Fibroblast of skin of left quadriceps (primary cell): ENCODE measurements at places on chromosomes 16 and 17.

- DNase-seq, result no peak
Observed at GRCh38 chr17:49987681-49988441, 7.2 kb downstream of the DLX3 start.

DNA sequence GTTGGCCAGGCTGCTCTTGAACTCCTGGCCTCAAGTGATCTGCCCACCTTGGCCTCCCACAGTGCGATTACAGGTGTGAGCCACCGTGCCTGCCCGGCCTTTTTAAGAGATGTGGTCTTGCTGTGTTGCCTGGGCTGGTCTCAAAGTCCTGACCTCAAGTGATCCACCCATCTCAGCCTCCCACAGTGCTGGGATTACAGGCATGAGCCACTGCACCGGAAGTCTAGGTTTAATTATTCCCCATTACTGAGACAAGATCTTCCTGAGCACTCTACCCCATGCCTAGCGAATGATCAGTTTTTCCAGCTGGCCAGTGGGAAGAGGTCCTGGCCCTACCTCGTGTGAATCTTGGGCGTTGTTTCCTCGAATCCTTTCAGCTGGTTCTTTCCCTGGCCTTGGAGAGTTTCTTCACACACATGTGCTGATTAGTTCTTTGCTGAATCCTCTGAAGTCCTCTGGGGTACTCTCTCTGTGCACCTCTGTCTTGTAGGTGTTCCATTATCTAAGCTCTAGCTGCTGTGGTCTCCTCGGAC lies 18.9 kb downstream of the C16orf54 start:
- DNase-seq, result no peak

GRCh38 chr17:38746004-38746848 lies 1.9 kb downstream of the PCGF2 start:
- DNase-seq, result no peak

DNA sequence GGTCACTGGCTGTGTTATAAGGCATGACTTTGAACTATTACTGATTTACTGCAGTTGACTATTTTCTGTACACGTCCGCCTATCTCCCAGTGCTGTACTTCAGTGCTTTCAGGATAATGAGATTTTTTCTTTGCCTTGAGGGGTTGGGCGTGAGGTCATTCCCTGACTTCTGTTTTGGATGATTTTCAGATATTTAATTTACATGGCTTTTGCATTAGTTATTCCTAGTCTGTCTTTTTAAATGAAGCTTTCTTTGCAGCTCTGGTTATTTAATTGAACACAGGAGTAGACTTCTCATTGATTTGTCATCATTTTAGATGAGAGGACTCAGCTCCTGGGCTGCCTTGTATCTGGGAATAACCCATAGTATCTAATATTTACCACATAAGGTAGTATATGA lies 23.7 kb downstream of the WIPF2 start:
- DNase-seq, result no peak

DNA sequence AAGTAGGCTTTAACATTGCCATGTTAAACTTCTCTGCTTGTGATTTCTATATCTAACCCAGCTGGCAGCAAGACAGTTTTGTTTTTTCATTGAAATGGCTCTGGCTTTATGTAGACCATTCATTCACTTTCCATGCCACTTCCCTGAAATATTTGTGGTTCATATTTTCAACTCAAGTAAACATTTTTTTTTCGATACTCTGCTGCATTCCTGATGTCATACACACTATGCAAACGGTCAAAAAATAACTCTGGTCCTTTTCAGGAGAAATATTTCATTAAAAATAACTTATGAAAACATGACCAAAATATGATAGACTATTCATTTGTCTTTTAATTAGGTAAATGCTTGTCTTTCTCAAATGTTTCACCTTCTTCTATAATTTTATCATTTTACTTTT lies 116.3 kb downstream of the USP22 start:
- DNase-seq, result peak; percentile 24

DNA sequence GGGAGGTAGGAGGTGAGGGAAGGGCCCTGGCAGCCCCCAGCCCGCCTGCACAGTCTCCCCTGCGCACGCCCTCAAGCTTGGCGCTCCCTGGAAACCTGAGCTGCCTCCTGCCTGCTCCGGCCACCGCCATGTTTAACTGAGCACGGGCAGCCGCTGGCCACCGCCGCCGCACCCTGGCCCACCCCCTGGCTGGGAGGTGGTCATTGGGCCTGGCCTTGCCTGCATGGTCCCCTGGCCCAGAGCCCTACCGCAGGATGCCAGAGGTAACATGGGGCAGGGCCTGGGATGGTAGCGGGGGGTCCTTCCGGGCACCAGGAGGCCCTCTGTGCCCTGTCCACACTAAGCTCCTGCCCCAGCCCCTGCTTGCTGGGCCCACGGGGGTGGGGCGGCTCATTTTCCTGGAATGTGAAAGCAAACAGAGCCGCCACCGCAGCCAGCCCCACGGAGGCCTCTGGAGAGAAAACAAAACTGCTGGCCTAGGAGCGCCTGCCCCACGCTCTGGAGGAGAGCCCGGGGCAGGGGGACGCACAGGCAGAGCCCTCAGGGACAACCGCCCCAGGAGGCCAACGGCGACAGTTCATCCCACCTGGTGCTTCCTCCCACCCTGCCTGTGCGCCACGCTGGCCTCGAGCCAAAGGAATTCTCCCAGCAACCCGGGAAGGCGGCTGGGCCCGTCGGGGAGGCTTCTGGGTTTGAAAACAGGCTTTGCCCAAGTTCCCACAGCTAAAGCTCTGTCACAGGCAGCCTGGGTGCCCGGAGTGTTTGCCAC lies 8.9 kb downstream of the NHERF2 start:
- DNase-seq, result peak; percentile 49

DNA sequence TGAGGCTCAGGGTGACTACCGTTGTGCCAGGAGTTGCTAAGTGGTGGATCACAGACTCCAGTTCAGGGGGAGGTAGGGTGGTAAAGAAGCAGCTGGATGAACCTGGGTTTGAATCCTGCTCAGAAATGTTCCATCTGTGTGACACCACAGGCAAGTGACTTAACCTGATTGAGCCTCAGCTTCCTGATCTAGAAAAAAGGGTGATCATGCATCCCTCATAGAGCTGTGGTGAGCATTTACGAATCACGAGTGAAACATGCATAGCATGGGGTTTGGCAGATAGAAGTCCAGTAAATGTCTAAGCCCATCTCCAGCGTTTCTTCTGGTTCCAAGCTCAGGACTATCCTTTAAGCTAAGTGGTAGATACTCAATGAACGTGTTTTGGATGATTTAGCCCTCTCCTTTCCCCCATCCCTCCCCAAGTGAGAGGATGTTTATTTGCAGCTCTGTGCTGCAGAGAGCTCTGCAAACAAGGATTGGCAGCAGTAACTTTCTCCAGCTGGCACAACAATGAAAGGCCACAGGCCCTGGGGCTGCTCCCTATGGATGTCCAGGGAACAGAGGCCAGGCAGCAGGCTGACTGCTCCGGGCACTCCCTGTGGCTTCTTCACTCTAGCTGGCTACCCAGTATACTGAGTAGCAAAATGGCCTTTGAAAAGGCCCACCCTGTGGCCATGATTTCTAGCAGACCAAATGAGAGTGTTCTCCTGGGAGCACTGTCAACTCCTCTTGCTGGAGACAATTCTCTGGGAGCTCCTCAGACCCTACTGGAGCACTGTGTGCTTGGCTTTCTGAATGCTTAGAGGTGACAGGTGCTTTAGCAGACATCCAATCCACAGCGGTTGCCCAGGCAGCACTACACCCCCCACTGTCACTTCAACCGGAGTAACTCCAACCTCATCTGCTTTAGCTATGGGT lies 21.3 kb downstream of the CA4 start:
- DNase-seq, result no peak

DNA sequence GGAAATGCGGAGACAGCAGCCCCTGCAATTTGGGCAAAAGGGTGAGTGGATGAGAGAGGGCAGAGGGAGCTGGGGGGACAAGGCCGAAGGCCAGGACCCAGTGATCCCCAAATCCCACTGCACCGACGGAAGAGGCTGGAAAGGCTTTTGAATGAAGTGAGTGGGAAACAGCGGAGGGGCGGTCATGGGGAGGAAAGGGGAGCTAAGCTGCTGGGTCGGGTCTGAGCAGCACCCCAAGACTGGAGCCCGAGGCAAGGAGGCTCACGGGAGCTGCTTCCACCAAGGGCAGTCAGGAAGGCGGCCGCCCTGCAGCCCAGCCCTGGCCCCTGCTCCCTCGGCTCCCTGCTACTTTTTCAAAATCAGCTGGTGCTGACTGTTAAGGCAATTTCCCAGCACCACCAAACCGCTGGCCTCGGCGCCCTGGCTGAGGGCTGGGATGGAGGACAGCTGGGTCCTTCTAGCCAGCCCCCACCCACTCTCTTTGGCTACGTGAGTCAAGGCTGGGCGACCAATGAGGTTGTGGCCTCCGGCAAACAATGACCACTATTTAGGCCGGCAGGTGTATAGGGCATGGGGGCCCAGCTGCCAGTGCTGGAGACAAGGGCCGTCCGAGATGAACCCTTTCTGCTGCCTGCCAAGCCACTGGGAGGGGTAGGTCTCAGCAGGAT lies 507 bp downstream of the SERPINF1 start:
- no peak for DNase-seq

GRCh38 chr16:76201385-76201784 lies 75.8 kb upstream of the CNTNAP4 start:
- no peak for DNase-seq

GRCh38 chr16:55379876-55380390 lies 55.9 kb downstream of the IRX6 start:
- DNase-seq, result no peak

DNA sequence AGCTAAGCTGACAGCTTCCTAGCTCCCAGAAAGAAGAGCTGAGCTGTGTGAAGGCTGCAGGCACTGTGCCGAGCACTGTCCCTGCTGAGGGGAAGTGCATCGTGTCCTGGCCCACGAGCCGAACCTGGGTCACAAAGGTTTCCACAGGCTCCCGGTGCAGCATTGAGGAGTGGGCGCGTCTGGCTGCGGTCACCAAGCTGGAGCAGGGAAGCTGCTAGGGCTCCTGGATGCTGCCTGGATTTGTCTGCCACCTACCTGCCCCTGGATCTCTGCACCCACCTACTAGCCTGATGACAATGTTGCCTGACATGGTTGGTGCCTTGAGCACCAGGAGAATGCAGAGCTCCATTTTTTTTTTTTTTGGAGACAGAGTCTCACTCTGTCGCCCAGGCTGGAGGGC lies 6.5 kb upstream of the SRRM2 start:
- no peak for DNase-seq

DNA sequence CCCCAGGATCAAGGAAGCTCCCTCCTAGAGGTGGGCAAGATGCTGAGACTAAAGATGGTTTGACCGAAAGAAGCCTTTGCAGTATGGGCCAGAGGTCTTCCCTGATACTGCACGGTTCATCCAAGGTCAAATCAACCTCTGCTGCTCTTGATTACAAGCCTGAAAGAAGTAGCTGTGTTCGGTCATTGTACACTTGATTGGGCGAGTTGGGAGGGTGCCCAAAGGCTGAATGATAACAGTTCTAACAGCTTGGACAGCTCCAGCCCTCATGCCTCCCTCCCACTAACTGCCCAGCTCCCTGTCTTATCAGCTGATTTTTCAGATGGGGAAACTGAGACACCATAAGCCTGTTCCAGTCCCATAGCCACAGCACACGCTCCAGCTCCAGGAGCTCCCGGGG lies 42.8 kb downstream of the ABCC12 start:
- DNase-seq, result no peak

DNA sequence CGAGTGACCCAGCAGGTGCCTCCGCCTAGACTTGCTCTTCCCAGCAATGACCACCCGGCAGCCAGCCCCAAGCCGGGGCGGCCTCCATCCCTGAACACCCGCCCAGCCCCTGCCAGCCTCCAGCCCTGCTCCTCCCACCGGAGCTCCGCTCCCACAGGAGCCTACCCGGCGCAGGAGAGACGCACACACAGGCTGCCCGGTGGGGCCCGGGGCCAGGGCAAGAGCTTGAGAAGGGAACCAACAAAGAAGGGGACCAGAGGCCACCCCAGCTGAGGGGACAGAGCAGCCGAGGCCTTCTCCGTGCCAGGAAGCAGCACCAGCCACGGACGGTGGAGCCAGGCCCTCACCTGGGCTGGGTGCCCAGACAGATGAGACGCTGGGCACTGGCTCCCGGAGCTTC lies 13.8 kb downstream of the PKD1 start:
- DNase-seq, result no peak

DNA sequence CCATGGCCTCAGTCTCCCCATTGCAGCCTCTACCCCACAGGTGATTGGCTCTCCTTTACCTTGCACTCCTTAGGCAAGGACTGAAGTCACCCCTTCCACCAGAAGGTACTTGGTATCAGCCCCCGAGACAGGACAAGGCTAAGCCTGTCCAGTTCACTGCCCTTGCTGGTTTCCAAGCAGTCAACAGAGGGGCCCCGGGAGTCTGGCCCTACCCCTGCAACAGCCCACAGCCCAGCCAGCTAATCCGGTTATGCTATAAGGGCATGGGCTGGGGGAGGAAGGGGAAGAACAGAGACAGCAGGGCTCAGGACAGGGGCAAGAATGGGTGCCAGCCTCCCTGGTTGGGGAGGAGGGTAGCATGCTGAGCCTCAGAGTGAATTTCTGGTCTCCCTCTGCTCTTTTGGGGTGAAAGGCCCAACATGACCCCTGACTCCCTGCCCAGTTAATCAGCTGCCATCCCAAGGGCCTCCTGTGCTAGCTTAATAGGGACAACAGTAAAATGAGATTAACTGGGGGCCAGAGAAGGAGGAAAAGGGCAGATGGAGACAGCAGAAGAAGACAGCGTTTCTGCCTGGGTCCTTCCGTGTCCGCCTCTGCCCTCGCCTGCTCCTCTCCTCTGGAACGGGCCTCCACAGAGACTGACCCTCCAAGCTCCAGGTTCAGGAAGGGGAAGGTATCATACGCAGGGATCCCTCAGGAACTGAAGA lies 10.7 kb downstream of the DLG4 start:
- DNase-seq, result no peak

- no peak for DNase-seq
Observed at GRCh38 chr16:53899431-53899830, 195.5 kb downstream of the FTO start.

DNA sequence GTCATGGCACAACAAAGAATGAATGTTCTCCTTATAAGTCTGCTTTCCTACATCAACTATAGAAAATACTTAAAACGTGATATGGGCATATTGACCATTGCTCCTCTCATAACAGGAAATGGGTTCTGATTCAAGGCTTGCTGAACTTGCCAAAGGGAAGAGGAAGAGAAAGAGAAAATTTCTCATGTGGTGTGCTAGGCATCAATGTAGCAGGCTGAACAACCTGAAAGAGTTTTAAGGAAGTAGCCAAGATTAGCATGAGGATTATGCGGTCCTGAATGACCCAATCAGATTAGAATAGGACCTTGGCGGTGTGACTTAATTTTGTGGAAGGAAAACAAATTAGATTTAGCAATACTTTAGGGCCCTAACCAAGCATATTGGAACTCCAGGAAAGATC lies 617.7 kb upstream of the CDH11 start:
- DNase-seq, result no peak

DNA sequence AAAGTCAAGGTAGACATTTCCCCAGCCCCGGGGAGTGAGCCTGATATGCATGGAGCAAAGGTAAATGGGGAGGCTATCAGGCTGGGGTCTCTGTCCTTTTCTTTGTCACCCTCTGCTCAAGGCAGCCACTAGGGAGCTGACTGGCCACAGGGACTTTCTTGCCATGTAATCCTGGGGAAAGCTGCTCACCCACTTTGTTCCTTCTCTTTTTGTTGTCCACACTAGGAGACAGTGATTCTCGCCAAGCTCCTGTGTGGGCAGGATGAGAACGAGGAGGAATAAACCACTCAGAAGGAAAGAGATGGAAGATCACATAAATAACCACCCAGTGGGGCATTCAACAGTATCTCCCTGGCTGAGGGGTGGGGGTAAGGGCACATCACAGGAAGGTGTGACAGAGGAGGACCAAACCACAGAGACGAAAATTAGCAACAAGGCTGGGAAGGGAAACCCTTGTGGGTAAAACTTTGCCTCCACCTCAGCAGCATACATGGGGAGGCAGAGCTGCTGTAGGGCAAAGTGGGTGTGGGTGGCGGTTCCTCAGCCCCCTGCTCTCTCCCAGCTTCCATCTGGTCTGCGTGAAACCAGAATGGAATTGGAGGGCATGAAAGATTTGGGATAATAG lies 26.2 kb upstream of the CCL1 start:
- no peak for DNase-seq
